ENCODE measurements at places on chromosomes 12 and 14. TPM values are rescaled to one million over a fixed set of nuclear protein-coding genes. Genes with fewer than 3 reads are reported as not detected.

Gene STAC3
- total RNA-seq: 0.61 TPM

Gene SLC4A8
- total RNA-seq: 1.7 TPM

Gene CD27
- not detected for total RNA-seq

Gene GPX2
- 202 TPM for total RNA-seq

Gene EVL
- total RNA-seq: 24.2 TPM

Gene PMCH
- not detected for total RNA-seq
